Left cardiac atrium (tissue), 4 donors: ENCODE measurements at places on chromosomes 6 and 20. TPM values are rescaled to one million over a fixed set of nuclear protein-coding genes. Genes with fewer than 3 reads are reported as not detected.
A peak's percentile ranks its signal among the peaks of the same experiment; 100 is the strongest.

- no peak for DNase-seq
These were observed 3.4 kb upstream of the HEY2 start for GRCh38 chr6:125746019-125746414.

- DNase-seq: no peak
These were observed 72.6 kb downstream of the GJA10 start for GRCh38 chr6:89966913-89967312.

- DNase-seq: no peak
These were observed 9.8 kb downstream of the CTSZ start for GRCh38 chr20:58997141-58997770.

GRCh38 chr20:38061109-38061508 is 27.6 kb downstream of the RPRD1B start:
- no peak for DNase-seq

DNA sequence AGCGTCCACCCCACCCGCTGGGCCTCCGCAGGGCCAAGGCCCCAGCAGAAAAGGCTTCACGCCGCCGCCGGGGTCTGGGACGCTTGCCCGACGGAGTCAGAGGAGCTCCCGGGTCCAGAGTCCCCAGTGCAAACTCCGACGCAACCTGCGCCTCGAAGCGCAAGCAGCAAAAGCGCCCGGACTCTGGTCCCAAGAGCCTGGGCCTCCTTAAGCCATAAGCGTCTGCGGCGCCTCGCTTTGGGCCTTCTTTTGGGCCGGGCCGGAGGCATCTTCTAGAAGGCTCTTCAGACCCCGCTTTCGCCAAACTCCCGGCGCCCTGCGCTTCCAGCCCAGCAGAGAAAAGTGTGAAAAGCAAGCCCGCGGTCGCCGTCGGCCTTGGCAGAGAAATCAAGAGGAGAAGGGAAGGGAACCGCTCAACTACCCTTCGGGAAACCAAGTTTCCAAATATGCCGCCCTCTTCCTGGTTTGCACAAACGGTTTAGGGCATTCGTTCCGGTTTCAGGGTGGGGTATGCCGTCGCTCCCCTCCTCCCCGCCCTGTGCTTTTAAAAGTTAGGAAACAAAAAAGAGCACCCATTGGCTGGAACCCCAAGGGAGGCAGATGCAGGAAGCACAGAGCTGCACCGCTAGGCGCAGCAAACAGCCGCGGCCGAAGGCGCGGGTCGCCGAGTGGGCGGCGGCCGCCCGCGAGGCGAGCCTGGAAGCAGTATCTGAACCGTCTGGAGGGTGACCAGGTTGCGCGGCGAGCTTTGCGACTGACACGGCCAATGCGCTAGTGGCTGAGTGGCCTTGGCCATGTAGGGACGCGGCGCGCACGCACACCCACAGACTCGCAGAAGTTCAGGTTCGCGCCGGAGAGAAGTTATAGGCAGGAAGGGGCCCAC is 1.2 kb downstream of the TBX18 start:
- peak; percentile 65 for DNase-seq

DNA sequence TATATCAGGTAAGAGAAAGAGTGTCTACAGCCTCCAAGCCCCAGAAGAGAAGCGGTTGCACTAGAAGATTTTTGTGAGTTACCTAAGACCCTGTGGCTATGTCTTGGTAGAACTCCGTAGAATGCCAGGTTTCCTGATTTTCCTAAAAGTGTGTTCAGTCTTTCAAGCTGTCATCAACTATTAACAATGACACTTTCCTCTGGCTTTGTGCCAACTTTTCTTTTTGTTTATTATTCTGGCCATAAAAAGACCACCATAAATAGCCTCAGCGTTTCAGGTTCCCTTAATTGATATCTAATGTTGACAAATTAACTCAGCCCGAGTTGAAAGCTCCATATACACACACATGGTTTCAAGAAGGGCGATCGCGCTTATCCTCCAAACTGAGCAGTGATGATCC is 1.2 kb downstream of the PAK5 start:
- DNase-seq: no peak

DNA sequence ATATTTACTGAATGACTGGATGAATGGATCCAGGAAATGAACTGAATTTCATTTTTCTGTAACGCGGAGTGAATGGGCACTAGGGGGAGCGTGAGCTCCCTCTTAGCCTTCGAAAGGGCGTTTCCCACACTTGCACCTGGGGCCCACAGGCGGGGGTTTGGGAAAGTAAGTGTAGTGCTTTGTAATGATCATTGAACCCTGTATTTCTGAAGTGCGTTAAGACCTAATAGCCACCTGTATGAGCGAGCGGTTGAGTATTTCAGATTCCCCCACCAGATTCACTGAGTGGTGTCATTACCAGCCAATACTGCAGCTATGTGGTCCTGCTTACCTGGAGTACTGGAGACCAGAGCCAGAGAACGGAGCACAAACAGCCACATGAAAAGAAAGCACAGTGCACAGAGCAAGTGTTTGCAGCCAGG is 10.5 kb downstream of the SYTL3 start:
- no peak for DNase-seq

GRCh38 chr6:67328269-67328668 is 1306.8 kb upstream of the ADGRB3 start:
- DNase-seq: no peak

DNA sequence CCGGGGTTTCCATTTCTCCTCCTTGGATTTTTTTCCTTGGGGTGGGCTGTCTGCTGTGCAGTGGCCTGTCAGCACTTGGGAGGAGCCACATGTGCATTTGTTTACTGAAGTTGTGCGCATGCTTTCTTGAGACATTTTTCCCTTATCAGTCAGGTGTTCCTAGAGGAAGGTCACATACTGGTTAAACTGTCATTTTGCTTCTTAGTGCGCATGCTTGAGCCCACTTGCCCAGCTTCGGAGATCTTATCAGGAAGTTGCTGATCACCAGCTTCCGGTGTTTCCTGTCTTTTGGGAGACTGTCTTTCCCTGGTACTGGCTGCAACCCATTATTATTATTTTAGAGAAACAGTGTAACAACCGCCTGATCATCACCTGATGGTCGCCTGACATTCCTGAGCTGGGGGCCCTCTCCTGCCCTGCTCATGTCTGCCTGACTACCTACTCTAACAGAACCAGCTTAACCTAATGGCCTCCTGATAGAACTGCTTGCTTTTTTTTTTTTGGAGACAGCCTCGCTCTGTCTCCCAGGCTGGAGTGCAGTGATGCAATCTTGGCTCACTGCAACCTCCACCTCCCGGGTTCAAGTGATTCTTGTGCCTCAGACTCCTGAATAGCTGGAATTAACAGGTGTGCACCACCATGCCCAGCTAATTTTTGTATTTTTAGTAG is 378 bp upstream of the ERVFRD-1 start:
- no peak for DNase-seq

DNA sequence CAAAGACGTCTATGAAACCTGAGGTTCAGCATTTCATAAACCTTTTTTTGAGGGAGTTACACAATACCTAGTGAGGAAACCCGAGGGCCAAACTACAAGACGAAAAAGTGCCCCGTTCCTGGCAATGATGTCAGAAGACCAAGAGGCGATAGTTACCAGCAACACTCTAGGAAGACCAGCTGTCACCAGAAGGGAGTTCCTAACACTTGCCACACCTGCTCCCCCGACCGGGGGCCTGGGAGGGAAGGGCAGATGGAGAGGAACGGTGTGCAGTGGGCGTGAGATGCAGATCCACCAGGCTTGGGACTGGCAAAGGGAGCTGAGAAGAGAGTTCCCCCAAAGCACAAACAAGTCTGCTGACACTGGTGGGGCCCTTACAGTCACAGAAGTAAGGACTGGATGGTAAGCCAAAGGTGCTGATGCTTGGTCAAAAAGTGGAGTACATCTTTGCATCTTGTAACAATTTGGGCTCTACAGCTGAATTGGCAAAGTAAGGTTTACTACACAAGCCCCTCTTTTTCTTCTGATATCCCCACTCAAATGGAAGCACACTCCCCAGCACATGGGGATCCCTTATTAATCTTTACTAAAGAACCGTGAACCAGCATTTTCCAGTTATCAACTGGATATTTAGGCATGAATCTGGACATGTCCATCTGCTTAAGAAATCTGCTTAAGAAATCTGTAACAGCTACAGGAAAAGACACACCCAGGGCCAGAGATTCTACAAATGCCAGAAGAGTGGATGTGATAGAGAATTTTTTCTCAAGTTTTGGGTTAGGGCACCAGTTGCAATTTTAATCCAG is 38.5 kb downstream of the PANK2 start:
- no peak for DNase-seq

DNA sequence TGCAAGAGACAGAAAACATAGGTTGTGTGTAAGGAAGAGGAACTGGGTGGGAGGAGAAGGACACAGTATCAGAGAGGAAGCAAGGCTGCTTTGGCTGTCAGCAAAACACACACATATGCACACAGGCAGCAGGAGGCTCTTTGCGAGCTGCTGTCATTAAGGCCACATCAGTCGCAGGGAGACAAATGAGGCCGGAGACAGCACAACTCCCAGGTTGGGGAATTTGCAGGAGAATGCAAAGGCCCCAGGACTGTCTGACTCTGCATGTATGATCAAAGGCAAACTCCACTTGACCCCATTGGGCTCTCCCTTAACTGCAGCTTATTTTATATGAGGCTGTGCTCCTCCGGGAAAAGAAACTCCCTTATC is 35.3 kb downstream of the METTL24 start:
- DNase-seq: no peak

- DNase-seq: no peak
These were observed 71.8 kb downstream of the SSR1 start for GRCh38 chr6:7241160-7241559.

- DNase-seq: no peak
These were observed 3.0 kb downstream of the FLRT3 start for GRCh38 chr20:14334306-14334930.

DNA sequence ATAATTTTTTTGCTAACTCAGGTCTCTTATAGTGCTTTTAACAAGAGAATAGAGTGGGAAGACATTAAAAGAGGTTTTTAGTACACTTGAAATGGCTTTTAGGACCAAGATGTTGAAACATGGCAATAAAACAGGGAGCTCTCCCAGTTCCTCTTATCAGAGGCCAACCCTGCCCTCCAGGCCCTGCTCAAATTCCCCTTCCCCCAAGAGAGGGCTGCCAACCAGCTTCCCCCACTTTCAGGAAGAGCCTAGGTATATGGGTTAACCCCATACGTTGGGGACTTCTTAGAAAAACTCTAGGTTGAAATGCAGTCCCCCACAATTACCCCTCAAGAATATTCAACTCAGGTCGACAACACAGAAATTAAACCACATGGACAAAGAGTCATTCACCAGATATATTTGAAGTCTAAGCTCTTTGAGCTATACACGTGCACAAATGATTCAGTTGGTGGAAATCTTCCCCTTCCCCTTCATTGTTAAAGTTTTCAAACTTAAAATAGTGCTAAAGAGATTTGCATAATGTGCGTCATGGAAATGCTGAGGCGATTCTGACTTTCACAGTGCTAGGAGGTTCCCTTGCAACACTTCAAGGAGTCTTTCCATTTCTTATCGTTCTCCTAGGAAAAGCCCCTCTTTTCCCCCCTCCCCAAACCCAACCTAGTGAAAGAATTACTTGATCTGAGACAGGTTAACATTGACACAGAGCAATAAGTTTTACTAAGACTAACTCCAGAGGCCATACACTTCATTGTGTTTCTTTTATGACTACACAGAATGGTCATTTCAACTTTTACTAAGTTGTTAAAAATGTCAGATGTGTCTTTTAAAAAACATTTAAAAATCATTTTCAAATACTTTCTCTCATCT is 49.8 kb upstream of the ENPP5 start:
- no peak for DNase-seq

DNA sequence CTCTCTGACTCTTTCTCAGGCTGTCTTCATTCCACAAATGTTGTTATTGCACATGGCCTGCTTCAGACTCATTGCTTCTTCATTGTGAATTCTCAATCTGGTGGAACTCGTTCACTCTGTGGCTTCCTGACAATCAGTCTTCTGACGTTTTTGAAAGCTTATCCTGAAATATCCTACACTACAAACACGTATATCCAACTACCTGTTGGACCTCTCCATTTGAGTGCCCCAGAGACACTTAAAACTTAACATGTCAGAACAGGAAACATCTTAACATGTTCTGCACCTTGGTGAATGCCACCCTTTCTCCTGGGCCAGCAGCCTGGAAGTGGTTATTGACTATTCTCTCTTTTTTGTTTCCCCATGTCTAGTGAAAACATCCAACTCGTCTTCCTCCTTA is 50.8 kb downstream of the AIG1 start:
- DNase-seq: no peak

DNA sequence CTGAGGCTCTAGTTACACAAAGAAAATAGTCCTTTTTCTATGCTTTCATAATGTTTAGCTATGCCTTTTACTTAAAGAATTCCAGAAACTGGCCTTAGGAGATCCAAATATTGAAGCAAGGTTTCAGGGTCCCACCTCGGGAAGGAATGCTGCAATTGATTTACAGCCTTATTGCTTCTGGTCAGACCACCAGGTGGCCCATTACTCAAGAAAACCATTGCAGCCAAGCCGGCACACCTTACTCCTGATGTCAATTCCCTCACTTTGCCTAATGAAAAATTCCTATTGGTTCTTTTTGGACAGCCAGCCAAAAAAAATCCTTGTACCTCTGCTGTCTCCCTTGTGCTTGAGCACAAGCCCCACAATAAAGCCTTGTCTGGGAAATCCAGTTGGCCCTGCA is 173.9 kb downstream of the LMBRD1 start:
- no peak for DNase-seq

DNA sequence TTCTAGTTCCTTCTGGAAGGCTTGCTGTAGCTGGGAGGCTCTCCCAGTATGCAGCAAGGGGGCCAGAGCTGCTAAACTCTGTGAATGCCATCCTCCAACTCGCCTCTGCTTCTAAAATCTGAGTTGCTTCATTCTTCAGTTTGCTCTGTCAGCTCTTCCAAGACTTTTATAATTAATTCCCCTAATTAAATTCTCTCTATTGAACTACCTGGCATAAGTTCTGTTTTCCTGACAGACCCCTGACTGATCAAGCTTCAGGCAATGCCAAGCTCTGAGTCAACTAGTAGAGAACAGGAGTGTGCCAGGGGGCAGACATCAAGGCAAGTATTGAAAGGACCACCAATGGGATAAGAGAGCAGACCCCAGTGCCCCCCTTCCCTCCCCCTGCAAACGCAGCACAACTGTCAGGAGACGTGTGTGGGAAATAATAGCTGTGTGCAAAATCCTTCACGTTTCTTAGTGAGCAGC is 109.3 kb upstream of the TAB2 start:
- DNase-seq: no peak

DNA sequence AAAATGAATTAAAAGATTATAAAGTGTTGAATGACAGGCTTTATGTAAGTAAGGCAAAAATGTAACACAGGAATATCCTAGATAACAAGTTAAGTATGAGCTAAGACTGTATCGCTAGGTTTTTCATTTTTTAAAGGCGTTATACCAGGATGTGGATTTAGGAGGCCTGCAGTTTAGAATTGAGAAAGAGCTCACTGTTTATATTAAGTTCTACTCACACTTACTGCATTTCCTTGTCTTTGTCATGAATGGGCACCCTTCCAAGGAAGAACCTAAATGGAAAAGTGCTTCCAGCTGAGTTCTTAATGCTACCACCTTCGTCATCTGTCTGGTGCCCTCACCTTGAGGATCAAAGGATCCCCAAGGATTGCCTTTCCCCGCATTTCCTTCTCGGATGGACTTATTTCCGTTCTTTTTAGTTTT is 148.7 kb downstream of the SOX4 start:
- DNase-seq: no peak

The LPA gene
- not detected for total RNA-seq

The ADGRF4 gene
- 0.06 TPM for total RNA-seq

The BIRC7 gene
- not detected for total RNA-seq

The CARMIL1 gene
- 10.8 TPM for total RNA-seq

The AMD1 gene
- 38.6 TPM for total RNA-seq

The L3MBTL1 gene
- total RNA-seq: 5.5 TPM

The GNRH2 gene
- total RNA-seq: not detected
